Left lung (tissue), 14 donors: ENCODE measurements at places on chromosomes 1 and 21. TPM values are rescaled to one million over a fixed set of nuclear protein-coding genes. Genes with fewer than 3 reads are reported as not detected.
A peak's percentile ranks its signal among the peaks of the same experiment; 100 is the strongest.

GRCh38 chr1:79874289-79874688 lies 867.8 kb upstream of the ADGRL4 start:
- no peak for DNase-seq

- DNase-seq, result no peak
These were observed 8.6 kb upstream of the RERE start for GRCh38 chr1:8825985-8826481.

DNA sequence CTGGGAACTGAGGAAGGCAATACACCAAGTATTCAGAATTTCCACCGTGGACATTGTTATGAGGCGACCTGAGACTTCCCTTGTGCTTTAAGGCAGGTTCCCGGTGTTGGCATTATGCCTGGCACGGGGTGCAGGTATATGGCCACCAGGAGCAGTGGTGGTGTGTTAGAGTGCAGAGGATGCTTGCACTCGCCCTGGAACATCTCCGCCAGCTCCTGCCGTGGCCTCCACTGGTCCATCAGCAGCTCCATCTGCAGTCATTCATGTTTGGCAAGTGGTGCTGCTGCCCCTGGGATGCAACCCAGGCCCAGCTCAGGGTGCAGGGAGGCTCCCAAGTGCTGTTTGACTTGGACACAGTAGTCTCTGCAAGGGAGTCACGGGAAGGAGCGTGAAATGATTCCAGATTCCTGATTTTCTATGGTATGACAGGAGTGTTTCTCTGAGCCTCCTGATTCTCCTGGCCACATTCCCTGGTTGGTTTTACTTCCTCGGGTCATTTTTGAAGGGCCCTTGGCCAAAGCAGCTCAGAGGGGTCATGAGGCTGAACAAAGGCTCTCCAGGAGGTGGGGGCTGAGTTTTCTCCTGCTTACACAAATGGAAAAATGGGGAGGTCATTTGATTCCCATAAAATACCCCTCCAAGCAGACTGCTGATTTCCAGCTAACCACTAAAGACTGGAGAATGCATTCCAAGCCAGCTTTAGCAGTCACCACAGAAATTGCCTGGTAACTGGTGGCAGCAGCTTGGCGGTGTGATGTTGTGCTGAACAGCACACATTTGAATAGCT lies 60.4 kb upstream of the PSEN2 start:
- DNase-seq, result no peak

GRCh38 chr1:234527346-234527745 lies 48.4 kb upstream of the TARBP1 start:
- no peak for DNase-seq

GRCh38 chr1:46552357-46553237 lies 1.1 kb upstream of the KNCN start:
- DNase-seq, result no peak

- DNase-seq, result no peak
These were observed 55.6 kb downstream of the COQ8A start for GRCh38 chr1:226995365-226996332.

GRCh38 chr1:204705888-204706837 lies 20.6 kb upstream of the LRRN2 start:
- DNase-seq, result no peak

- DNase-seq, result peak; percentile 78
These were observed 16.3 kb downstream of the BATF3 start for GRCh38 chr1:212683357-212683722.

DNA sequence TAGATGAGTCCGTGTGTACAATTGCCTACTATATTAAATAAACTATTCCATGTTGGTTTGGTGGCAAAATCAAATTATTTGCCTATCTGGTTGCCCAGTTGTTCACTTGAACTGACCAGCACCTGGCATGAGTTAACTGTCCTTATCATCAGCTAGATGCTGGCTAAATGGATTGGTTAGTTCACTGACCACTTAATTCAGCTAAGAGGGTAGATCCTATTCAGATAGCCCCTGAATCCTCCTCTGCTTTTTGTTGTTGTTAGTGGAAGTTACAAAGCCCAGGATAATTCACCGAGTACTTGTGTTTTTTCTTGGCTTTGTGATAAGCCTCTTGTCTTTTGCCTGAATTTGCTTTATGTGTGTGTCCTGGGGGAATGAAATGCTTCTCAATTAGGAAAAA lies 22.8 kb upstream of the CD53 start:
- DNase-seq, result no peak

DNA sequence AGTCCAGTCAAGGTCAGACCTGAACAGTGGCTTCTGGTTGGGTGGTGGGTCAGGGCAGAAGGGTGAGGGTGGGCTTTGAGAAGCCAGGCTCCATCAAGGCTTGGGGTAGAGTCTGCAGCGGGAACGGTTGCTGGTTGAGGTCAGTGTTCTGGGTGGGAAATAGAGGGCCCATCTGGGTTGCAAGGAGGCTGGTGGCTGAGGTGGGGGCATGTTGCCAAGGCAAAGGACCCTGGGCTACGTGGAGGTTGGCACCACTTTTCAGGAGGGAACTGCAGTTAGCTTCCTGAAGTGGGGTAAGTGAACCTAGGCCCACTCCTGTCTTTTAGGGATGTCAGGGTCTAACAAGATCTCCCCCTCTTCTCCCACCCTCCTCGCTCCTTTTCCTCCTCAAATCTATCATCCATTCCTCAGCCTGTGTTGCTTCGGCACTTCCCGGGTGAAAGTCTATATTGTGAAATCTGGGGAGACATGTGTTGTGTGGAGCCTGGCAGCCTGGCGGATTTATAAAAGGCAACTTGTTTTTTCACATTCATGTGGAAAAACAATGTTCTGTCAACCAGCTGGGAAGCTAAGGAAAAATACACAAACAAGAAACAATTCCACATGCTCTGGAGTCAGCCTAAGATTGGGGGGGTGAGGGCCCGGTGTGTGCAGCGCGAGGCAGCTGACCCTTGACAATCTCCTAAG lies 1.5 kb downstream of the IL22RA1 start:
- peak; percentile 43 for DNase-seq

- no peak for DNase-seq
These were observed 6.1 kb downstream of the STX12 start for GRCh38 chr1:27779122-27779521.

DNA sequence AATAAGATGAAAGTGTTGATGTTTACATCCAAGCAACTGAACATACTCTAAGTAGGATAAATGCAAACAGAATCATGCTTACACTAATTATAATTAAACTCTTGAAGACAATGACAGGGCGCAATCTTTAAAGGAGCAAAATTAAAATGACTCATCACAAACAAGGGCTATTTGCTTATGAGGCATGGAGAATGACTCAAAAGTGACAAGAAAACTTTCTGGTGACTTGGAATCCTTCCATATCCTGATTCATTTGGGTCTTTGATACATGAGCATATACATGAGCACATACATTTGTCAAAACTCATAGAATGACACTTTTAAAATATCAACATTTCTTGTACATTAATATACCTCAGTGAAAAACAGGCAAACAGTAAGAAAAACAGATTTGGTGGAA lies 1632.3 kb downstream of the KCNT2 start:
- DNase-seq, result no peak

GRCh38 chr1:43619314-43619790 lies 30.6 kb upstream of the KDM4A start:
- no peak for DNase-seq

DNA sequence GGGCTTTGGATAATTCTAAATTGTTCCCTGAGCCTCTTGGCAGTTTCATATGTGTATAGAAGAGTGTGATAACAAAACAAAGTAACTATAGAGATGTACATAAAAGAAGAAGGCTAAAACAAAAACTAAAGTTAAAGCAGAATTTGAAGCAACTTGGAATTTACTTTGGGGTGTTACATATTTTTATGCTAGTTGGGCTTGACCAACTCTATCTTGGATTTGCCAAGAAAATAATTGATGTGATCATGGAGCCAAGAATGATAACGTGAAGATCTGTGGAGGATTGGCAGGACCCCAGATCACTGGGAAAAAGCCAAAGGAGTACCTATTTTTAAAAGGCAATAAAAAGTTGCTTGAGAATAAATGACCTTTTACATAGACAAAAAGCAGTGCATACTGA lies 206.9 kb downstream of the LMO4 start:
- DNase-seq, result peak; percentile 38

- DNase-seq, result no peak
These were observed 21.4 kb downstream of the COLGALT2 start for GRCh38 chr1:184016169-184016568.

DNA sequence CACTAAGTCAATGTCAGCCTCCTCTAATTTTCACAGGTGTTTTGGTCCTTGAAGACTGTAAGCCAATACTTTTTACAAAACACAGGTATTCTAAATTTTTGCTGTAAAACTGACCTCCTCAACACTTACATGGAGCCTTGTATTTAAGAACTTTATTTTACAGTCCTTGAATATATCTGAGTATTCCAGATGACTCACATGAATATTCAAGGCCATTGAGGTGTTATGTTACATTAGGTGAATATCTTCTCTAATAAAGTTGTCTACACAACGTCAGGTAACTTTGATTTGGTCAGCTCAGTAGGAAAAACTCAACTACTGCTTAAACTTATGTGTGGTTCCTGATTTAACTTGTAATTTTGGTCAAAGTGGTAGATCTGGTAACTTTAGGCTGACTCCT lies 254.2 kb downstream of the OLFM3 start:
- DNase-seq, result no peak

DNA sequence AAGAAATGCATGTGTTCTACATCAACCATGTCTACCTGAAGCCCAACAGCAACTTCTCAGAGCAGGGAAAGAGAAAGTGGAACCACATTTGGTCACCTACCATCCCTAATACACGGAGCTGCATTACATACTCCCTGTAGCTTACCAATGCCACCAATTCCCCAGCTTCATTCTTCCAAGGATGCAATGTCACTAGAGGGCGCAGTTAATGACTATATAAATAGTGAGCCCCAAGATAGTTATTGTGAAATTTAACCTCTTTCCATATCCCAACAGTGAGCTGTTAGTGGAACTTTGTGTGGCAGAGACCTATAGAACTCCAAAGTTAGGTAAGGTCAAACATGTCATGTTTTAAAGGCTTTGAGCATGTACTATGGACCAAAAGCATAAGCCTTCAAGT lies 618.3 kb downstream of the SMYD3 start:
- peak; percentile 34 for DNase-seq

DNA sequence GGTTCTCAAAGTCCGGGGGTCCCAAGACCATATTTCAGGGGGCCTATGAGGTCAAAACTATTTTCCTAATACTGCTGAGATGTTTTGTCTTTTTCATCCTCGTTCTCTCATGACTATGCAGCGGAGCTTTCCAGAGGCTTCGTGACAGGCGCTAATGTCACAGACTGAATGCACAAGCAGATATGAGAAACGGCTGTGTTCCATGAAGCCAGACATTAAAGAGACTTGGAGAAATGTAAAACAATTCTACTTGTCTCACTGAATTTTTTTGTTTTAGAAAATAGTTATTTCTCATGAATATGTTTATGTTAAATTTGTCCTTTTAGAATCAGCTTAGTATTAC lies 10.3 kb downstream of the PIGP start:
- no peak for DNase-seq

DNA sequence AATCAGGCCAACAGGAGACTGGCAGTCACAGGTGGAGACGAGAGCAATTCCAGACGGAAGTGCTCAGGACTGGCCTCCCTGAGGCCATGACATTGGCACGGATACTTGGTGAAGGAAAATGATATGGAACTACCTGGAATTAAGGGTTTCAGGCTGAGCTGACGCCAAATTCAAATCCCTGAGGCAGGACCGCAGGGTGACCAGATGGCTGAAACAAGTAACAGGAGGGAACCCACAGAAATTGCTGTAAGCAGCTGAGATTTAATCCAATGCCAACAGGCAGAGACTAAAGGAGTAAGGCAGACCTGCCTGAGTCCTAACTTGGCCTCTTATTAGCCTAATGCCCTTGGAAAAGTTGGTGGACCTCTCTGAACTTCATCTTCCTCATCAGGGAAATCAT lies 76.2 kb downstream of the ERG start:
- DNase-seq, result no peak

GRCh38 chr1:94606471-94606870 lies 64.9 kb upstream of the F3 start:
- DNase-seq, result no peak

- DNase-seq, result no peak
These were observed 4.8 kb upstream of the GNB1 start for GRCh38 chr1:1895456-1896336.

- DNase-seq, result no peak
These were observed 6.2 kb upstream of the LBR start for GRCh38 chr1:225434046-225434445.

DNA sequence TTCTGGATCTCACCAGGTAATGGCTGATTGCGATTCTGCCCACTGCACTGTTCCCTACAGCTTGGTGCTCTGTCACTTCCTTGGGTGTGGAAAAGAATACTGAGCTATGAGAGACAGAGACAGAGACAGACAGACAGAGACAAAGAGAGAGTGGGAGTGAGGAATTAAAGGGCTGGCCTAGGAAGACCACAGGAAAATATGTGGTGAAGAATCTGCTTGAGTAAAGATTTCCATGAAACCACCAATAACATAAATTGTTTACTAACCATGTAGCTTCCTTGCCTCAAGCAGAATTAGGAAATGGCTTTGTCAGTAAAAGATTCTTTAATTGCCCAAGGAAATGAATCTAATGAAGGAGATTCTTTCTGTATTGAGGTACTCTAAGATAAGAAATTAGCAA lies 54.4 kb downstream of the MPZL1 start:
- DNase-seq, result no peak

- DNase-seq, result no peak
These were observed 43.6 kb upstream of the A3GALT2 start for GRCh38 chr1:33364565-33364918.

DNA sequence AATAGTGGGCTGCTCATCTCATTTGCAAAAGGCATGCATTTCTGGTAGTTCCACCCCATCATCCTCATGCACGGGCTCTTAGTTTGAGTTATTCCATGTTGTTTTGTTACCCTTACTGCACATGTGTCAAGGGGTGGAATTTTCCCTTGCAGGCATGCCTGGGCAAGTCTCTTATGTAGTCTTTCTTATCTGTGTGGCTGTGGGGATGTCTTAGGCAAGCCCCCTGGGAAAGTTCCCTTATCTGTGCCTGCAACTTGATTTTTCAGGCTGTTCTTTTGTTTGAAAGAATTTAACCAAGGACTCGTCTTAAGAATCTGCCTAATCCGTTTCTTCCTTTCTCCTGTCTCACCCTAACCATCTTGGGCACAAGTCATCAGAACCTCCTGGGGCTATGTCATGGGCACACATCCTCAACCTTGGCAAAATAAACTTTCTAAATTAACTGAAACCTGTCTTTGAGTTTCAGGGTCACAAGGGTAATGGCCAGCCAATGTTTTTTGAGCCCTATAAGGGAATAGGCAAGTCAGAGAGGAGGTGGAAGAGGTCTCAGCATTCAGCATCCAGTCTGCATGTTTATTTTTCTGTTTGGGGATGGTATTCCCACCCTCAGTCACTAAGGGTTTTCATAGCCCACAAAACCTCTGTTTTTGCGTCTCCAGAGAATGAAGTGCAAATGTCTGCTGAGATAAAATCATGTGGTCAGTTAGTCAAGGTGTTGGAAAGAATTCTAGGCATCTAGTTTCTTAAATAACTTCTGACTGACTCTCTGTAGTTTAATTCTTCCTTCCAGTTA lies 579.7 kb downstream of the PLA2G4A start:
- no peak for DNase-seq

The EVA1B gene
- 34.2 TPM for total RNA-seq

The E2F2 gene
- total RNA-seq, result 3.2 TPM

The PLPP3 gene
- total RNA-seq, result 44.5 TPM

The PGD gene
- 130 TPM for total RNA-seq

The LCE1F gene
- not detected for total RNA-seq

The IPP gene
- 13.0 TPM for total RNA-seq

The SHISA4 gene
- 12.7 TPM for total RNA-seq

The ILDR2 gene
- total RNA-seq, result 2.1 TPM

The KRTAP13-2 gene
- not detected for total RNA-seq

The MCOLN2 gene
- total RNA-seq, result 2.8 TPM

The MYOG gene
- total RNA-seq, result not detected

The PTCH2 gene
- total RNA-seq, result 1.0 TPM

The NOTCH2NLA gene
- 38.4 TPM for total RNA-seq

The KCNQ4 gene
- 1.2 TPM for total RNA-seq
